ENCODE measurements at places on chromosomes 16 and 17.

GRCh38 chr17:33798308-33798707 lies 456.8 kb upstream of the CCL2 start:
- no peak for DNase-seq

DNA sequence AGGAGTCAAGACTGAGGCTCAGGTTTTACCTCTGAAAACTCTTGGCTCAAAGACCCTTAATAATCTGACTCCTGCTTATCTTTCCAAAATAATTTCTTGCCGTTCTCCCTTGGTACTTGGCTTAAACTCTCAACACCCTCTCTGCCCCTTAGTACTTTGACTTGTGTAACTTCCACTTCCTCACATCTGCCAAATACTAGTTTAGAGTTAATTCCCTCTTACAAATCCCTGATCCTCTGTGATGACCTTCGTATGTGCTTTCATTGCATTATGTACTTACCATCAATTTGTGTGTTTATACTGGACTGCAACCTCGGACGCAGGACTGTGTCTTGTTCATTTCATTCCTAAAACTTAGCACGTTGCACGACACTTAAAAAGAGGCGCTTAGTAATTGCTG lies 35.2 kb downstream of the ZNF207 start:
- DNase-seq: no peak

GRCh38 chr17:2547176-2547575 lies 35.5 kb upstream of the METTL16 start:
- DNase-seq: no peak

DNA sequence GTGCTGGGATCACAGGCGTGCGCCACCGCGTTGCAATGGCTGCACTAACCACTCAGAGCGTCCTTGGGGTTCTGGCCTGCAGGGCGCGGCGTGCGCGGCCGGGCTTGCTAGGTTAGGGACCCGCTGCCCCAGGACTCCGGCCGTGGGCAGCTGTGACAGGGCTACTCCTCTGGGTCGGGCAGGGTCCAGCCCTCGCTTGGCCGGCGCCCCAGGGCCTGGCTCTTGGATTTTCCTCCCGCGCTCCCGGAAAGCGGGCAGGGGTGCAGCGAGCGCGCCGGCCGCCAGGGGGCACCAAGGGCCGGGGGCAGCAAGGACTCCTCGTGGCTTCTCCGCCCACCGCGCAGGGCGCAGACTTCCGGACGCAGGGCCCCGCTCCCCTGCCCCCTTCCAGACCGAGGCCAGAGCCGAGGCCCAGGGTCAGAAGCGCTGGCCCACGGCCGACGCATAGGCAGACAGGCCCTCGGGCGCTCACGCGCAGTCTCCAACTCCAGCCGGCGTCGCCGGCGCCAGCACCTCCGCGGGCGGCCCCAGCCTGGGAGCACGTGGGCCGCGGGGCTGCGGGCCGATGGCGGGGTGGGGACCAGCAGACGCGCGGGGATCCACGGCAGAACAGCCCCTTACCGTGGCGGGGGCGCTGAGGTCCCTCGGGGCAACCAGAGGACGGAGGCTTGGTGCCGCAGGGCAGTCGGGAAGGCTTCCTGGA lies 355 bp downstream of the TLE7 start:
- DNase-seq: no peak

- DNase-seq: no peak
Observed at GRCh38 chr17:9237661-9238301, 216.5 kb downstream of the NTN1 start.

DNA sequence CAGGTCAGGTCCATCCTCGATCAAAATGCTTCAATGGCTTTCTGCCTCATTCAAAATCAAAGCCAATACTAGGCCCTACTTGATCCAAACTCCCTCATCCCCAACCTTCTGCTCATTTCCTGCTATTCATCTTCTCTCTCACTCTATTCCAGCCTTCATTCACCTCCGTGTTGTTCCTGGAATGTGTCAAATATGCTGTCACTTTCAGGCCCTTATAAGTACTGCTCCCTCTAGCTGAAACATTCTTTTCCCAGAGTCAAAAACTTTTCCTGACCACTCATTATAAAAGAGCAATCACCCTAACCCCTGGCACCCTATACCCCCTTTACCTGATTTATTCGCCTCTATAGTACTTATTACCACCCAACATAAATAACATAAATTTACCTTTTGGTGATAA lies 303.7 kb upstream of the PMFBP1 start:
- DNase-seq: no peak

GRCh38 chr17:49795372-49795771 lies 6.9 kb downstream of the KAT7 start:
- no peak for DNase-seq

- no peak for DNase-seq
Observed at GRCh38 chr16:9859701-9860327, 322.4 kb downstream of the GRIN2A start.

DNA sequence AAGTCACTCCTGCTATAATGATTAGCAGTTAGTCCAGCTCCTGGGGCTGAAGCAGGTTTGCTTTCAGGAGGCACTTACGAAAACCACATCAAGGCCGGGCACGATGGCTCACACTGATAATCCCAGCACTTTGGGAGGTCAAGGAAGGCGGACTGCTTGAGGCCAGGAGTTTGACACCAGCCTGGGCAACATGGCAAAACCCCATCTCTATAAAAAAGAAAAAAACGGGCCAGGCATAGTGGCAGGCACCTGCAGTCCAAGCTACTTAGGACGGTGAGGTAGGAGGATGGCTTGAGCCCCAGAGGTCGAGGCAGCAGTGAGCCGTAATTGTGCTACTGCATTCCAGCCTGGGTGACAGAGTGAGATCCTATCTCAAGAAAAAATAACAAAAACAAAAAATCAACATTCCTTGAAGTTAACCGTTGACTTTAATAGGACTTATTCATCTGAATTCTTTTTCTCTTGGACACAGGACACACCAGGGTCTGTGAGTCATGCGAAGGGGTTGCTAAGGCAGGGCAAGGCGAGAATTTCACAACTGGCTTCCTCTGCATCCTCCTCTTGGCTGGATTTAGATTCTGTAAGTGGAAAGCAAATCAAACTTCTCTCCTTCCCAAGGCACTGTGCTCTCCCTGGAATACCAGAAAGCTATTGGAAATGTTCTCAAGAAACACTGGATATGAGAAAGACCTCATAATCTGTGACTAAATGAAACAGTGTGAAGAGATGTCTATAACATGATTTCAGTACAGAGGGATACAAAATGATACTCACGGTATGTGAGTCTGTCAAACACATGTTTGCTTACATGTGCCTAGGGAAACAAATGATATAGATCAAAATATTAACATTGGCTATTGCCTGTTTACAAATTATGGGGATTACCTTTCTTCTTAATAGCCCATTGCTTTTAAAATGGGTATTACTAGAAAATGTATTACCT lies 99.5 kb downstream of the SYCE1L start:
- DNase-seq: no peak

DNA sequence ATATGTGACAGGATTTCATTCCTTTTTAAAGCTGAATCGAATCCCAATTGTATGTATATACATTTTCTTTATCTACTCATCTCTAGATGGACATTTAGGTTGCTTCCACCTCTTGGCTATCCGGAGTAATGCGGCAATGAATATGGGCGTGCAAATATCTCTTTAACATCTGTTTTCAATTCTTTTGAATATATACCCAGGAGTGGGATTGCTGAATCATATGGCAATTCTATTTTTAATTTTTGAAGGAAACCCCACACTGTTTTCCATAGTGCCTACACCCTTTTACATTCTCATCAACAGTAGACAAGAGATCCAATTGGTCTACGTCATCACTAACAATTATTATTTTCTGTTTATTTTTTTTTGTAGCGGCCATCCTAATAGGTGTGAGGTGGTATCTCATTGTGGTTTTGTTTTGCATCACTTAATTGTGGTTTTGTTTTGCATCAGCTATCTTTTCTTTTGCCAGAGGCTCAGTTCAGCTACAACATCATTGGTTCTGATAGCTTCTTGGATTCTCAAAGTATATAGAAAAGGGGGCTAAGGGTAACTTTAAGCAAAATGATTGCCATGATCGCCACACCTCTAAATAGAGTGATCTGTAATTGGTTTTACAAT lies 25.6 kb upstream of the MAP2K6 start:
- no peak for DNase-seq

DNA sequence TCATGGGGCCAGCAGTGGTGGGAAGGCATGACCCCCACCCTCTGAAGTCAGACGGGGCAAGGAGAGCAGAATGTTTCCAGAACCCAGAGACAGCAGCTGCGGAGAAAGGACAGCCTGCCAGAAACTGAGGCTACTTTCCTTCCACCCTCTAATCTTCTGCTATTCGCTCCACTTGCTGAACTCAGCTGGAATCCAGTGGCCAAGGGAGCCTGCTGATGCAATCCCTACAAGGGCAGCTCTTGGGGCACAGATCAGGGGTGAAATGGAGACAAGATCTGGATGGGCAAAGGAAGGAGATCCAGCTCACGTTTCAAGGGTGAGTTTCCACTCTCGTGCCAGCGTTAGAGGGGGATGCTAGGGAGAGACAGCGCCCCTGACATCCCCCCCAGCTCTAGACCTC lies 479.1 kb downstream of the SLC39A11 start:
- DNase-seq: no peak
